DMS79 (cell line): ENCODE measurements at places on chromosomes 1 and 21.

- DNase-seq: peak; percentile 31
These were observed 21.7 kb downstream of the INTS3 start for GRCh38 chr1:153749408-153750005.

- no peak for DNase-seq
These were observed 56.1 kb upstream of the DMRTB1 start for GRCh38 chr1:53402891-53403655.

DNA sequence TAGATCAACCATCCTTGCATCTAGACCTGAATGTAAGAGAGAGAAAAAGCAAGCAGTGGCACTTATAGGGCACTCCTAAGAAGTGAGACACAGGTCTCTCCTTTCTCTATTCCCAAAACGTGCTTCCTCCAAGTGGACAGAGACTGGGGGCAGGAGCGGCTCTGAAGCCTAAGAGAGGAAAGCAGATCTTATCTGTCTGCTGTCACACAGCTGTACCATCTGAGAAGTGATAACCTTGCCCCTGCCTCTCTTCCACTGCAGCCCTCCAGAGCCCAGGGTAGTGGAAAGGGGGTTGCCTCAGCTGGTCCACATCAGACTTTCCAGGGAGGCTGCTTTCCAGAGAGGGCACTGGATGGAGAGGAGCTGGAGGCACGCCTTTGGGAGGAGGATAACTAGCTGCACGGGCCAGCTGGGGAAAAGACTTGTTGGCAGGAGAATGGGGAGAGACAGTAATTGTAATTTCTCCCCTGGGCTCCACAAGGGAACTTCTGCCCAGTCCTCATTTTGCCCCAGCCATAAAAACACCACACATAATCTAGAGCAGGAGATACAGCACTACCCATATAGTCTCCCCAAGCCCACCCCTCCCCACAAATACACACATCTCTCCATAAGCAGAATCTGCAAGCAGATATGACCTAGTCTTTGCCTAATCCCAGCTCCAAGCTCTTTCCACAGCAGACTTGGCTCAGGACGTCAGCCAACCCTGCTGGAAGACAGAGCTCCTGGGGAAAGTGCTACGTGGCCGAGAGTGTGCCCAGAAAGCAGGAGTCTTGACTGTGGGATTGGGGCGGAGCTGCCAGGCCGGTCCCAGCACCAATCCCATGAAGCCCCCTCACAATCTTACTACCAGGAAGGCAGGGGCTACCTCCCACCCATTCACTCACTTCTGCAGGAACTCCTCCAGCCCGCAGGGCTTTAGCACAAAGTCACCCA is 31.2 kb downstream of the PIK3C2B start:
- DNase-seq: no peak

- no peak for DNase-seq
These were observed 15.4 kb upstream of the TBX15 start for GRCh38 chr1:119003413-119004128.

DNA sequence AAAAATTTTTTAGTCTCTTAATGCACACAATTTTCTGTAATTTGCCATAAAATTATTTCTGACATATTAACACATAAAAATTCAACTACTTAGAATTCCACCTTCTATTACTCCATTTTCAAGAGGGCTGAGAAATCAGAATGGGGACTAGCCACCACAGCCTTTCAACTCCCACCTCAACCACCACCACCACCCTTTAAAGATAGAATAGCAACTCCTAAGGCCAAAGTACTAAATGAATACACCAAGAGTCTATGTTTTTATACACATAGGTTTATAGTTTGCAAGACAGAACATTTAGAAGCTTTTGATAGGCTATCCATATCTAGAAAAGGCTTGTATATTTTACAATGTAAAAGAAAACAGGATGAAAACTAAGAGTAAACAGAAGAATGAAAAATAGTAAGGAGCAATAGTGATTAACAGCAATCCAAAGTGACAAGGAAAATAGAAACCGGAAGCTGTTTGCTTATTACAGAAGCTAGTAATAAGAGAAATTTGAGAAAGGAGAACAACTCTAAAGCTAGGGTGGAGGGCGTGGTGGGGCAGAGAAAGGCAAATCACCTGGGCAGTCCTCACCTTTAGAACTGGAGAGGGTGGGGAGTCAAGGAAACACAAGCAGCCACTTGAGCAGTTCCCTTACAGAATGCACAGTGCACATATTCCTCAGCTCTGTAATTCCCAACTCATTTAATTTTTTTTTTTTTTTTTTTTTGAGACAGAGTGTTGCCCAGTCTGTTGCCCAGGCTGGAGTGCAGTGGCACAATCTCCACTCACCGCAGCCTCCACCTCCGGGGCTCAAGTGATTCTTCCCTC is 27.7 kb downstream of the EPS15 start:
- no peak for DNase-seq

GRCh38 chr1:226108935-226109828 is 46.7 kb downstream of the H3-3A start:
- no peak for DNase-seq

GRCh38 chr1:155976062-155976912 is 2.1 kb downstream of the ARHGEF2 start:
- peak; percentile 63 for DNase-seq

DNA sequence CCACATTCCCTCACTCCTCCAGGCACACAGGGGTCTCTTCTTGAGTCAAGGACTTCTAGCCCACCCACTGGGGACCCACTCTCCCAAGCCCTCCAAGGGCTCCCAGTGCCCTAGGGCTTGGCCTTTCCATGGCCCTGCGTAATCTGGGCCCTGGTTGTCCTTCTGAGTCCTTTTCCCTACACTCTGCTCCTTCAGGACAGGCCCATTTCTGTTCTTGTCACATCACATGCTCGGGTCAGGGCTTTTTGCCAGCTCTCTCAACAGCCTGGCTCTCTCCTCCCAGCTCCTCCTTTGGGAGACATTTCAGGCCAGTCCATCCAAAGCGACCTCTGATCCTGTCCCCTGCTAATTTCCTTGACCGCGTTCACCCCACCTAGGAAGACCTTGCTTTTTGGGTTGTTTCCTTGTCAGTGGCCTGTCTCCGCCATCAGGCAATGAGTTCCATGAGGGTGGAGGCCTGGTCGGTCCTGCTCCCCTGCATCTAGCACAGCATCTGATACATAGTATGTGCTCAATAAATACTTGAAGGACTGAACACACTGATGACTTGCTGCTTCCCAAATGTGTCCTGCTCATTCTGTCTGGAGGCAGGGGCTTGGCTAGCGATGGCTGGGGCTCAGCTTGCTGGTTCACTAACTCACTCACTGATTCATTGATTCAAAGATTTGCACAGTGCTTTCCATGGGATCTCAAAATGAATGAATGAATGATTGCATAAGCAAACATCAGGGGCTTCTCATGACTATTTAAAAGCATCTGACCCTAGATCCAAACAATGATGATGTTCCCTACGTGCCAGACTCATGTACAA is 44.8 kb downstream of the DHRS3 start:
- no peak for DNase-seq

GRCh38 chr1:221411283-221411682 is 330.6 kb downstream of the DUSP10 start:
- no peak for DNase-seq

DNA sequence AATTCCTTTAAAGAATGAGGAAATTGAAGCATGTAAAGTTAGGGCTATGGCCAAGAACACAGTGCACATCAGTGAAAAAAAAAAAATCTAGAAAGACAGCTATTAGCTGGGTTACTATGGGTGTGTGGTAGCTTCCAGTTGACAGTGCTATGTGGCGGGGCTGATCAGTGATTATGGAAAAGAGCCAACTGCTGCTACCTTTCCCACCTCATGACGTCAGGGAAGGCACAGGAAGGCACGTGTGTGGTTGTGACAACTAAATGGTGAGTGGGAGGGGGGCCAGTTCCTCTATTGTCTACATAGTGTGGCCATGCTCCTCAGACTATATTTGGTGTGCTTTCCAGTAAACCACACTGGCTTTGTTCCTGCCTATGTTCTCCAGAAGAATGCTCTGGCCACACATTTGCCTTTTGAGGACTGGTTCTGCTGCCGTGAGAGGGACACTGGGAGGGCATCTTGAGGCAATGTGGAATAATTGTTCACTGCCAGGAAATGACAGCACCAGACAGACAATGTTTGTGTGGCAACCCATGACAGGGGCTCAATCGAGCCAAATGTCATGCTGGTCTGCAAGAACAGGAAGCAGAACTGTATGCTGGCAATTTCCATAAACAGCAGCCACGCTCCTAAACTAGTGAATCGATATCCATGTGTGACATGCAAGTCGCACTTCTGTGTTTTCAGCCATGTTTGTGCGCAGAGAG is 3.0 kb upstream of the SDE2 start:
- no peak for DNase-seq

DNA sequence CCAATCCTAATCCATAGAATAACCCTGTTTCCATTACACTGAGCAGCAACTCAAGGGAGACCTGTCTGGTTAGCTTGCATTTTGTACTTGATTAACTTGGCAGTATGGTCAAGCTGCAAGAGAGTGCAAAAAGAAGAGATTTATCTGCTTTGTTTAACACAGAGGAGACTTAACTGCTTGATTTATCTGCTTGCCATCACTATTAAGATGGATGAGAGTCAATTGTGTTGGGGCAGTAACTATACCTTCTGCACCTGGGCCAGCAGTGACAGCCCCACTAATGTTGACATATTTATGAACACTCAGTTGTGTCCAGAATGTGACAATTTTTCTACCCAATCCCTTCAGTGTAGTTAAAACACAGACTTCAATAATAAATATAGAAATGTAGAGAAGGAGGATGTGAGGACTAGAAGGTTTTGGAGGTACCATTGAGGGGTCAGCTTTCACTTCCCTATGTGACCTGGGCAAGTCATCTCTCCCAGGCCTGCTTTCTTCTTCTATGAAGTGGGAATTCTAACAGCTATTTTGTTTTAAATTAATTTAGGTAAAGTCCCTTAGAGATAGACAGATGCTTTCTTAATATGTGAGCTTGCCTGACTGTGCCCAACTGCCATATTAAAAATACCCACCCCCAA is 159.1 kb upstream of the KCNK2 start:
- DNase-seq: no peak

- DNase-seq: no peak
These were observed 199.3 kb upstream of the CTTNBP2NL start for GRCh38 chr1:112196731-112197130.

- DNase-seq: no peak
These were observed 52.5 kb downstream of the LACTBL1 start for GRCh38 chr1:22920026-22920733.

DNA sequence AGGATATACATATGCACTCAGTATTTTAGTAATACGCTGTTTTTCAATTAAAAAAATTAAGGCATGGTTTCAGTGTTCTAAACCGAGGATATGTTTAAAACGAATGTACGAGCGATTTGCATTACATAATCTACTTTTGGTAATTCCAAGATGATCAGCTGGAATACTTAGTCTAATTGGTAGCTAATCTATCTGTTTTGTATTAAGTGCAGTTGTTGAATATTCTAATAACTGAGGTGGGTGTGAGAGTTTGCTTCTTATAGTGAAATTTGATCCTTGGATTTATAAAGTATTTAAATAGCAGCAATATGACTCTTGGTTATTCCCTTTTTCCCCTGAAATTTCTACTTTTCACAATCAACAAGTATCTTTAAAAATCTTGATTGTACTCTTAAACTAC is 1.3 kb downstream of the RNF2 start:
- no peak for DNase-seq

DNA sequence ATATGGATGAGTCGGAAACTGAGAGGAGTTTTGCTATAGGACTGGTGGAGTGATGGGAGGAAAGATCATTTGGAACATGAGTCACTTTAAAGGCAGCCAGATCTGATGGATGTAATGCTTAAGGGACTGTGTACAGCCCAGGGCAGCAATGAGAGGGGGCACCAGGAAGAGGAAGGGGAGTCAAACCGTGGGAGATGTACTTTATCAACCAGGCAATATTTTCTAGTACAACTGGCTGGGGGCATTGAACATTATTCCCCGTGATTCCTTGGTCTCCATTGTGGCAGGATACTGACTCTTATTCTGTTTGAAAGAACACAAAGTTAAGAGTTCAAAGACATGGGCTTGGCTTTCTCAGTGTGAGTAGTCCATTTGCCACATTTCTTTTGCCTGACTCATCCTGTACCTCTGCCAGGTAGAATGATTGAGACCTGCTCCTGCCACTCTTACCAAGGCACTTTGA is 268.2 kb upstream of the NR5A2 start:
- no peak for DNase-seq

GRCh38 chr1:115077286-115077983 is 11.9 kb downstream of the TSPAN2 start:
- no peak for DNase-seq

- no peak for DNase-seq
These were observed 11.5 kb downstream of the TRIM46 start for GRCh38 chr1:155184835-155185782.

- DNase-seq: no peak
These were observed 1.7 kb upstream of the CTSE start for GRCh38 chr1:206025283-206025820.

DNA sequence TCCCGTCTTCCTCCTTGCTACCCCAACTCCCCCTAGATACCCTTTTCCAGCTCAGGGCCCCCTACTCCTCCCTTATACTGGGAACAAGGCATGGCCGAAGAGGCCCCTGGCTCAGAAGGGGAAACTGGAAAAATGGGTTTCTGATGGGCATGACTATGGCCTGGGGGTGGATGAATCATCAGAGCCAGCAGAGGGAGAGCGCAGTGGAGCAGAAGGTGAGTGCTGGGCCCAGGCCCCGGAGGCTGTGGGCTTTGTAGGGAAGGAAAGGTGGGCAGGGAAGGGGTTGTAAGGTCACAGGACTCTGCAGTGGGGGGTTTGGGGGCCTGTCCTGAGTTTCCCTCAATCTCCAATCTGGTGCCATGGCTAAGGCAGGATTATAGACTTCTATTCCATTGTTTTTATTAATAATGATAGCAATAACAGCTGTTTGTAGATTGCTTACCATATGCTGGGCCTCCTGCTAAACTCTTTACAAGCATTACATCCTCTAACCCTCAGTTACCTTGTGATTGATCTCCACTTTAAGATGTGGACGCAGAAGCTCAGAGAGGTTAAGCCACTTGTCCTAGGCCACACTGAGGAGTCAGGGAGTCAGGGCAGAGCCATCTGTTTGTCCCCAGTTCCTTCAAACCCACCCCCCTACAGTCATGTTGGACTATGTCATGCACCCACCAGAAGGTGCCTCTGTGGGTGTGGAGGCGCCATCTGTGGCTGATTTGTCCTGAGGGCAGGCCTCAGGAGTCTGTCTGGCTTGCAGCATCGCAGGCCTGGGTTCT is 36.2 kb upstream of the ZNF362 start:
- DNase-seq: no peak

- DNase-seq: no peak
These were observed 19.4 kb downstream of the ATP2B4 start for GRCh38 chr1:203645996-203646395.
